ENCODE measurements at places on chromosomes 3 and 15. TPM values are rescaled to one million over a fixed set of nuclear protein-coding genes. Genes with fewer than 3 reads are reported as not detected.

- DNase-seq, result peak; percentile 31
These were observed 8.5 kb upstream of the ILDR1 start for GRCh38 chr3:122030381-122031122.

- DNase-seq, result no peak
These were observed 13.2 kb upstream of the RGMA start for GRCh38 chr15:93102211-93102610.

- DNase-seq, result peak; percentile 40
These were observed 506 bp downstream of the RAD51 start for GRCh38 chr15:40695469-40695890.

- DNase-seq, result no peak
These were observed 36.9 kb upstream of the CMSS1 start for GRCh38 chr3:99780749-99781148.

DNA sequence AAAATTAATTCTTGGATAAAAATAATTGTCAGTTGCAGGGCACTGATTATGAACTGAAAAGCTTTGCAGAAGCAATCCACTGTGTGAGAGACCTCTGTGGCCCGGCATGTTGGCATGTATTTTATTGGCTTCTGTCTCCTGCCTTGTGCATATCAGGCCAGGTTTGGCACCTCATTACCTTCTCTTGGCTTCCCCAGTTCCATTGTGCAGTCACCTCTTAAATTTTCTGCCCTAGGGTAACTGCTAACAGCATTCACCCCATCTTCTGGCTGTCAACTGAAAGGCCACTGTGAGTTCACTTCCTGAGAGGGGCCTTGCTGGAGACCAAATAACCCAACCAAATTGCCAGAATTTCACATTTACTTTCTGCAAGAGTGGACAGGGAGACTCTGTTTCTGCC lies 92.7 kb upstream of the RARB start:
- DNase-seq, result no peak

- no peak for DNase-seq
These were observed 50.1 kb downstream of the TMOD3 start for GRCh38 chr15:51879555-51879954.

DNA sequence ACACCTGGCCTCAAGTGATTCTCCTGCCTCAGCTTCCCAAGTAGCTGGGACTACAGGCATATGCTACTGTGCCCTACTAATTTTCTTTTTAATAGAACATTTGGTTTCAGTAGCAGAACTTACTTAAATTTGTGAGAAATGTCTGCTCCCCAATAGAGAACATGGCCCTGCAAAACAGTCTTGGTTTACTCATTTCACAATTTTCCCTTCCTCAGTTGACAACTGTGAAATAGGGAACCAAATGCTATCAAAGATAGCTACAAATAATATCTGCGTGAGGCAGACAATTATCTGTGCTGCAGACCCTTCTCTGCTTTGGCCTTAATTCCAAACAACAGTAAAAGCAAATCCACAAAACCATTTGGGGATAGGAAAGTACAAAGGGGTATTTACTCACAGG lies 22.6 kb downstream of the METTL6 start:
- DNase-seq, result no peak

- no peak for DNase-seq
These were observed 373.3 kb upstream of the RBMS3 start for GRCh38 chr3:28907616-28908015.

DNA sequence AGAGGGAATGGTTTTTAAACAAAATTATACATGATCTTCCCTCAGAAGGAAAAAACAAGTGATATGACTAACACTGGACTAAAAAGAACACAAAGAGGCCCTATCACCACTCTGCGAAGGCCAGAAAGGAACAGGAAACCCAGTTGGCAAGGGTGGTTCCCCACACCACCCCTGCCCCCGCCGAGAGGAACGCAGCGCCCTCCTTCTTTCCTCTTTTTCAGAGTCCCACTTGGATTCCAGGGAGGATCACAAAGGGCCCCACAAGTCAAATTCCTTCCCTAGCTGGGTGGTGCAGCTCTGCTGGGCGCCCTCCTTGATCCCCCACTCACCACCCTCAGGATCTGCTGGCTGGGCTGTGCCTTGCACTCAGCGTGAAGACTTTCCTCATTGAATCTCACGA lies 29.8 kb downstream of the PLA1A start:
- DNase-seq, result peak; percentile 42

MAGI1 gene
- total RNA-seq, result 0.47 TPM

- DNase-seq, result no peak
These were observed 28.8 kb downstream of the UMPS start for GRCh38 chr3:124758851-124759635.

UBA7 gene
- total RNA-seq, result 69.9 TPM

- DNase-seq, result no peak
These were observed 188.0 kb downstream of the PEX5L start for GRCh38 chr3:179848711-179849110.

DNA sequence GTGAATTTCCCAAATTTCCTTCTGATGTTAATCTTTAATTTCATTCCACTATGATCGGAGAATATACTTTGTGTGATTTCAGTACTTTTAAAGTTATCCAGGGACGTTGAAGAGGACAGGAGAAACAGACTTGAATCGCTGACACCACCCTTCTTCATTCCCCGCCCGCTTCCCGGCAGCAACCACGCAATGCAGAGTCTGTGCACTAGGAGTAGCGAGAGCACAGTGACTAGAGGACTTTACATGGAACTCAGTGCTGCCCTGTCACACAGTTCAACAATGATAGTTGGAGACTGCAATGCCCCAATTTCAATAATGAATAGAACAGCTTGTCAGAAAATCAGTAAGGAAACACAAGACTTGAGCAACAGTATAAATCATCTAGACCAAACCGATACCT lies 73.9 kb downstream of the RNF13 start:
- no peak for DNase-seq

DNA sequence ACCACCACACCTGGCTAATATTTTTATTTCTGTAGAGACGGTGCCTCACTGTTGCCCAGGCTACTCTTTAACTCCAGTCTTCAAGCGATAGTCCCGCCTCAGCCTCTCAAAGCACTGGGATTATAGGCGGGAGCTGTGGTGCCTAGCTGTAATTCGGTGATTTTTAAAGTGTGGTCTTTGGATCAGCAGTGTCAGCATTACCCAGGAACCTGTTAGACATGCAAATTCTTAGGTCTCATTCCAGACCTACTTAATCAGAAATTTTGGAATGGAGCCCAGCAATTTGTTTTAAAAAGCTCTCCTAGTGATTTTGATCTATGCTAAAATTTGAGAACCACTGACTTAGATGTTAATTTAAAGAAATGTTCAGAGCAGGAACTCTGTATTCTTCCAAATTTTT lies 51.9 kb downstream of the GOLM2 start:
- no peak for DNase-seq

DNA sequence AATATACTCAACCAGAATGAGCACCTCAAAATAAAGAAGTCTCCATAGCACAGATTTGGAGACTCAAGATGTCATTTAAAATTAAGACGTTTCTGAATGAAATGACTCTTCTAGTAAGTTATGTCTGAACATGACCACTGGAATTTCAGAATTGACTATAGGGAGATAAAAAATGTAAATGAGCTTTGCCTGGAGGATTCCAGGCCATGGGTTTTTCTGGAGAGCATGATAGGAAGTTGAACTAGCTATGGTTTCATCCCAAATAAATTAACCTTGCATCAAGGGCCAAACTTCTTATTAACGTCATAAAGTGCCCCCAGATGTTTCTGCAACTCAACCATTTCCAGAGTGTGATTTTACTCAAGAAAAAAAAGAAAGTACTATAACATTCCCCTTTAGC lies 222.6 kb upstream of the NR2F2 start:
- DNase-seq, result no peak

UQCC5 gene
- 20.5 TPM for total RNA-seq

ANKRD34C gene
- total RNA-seq, result not detected

GRCh38 chr3:116449546-116450350 lies 4.5 kb upstream of the LSAMP start:
- no peak for DNase-seq

KLHDC8B gene
- 1.3 TPM for total RNA-seq

DNA sequence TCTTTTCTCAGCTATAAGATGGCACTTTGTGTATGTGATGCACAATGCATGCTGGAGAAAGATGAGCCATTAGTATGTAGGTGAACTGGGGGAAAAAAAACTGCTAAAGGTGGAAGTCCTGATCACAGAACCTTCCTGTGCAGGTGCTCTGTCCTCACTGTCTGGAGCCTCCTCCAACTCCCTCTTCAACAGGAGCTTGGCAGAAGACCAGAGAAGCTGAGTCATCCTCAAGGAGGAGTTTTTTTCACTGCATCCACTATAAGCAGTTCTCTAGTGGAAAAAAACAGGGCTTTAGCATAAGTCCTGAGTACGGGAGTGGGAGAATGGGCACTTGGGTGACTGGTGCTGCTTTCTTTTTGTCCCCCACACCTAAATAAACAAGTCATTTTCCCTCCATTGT lies 168.4 kb upstream of the CADPS start:
- DNase-seq, result no peak

Measured in activated CD8-positive, alpha-beta T cell treated with anti-CD3 and anti-CD28 coated beads for 36 hours (primary cell).